IPS DF 6.9 (cell line): ENCODE measurements at places on chromosomes 2 and 18.

DNA sequence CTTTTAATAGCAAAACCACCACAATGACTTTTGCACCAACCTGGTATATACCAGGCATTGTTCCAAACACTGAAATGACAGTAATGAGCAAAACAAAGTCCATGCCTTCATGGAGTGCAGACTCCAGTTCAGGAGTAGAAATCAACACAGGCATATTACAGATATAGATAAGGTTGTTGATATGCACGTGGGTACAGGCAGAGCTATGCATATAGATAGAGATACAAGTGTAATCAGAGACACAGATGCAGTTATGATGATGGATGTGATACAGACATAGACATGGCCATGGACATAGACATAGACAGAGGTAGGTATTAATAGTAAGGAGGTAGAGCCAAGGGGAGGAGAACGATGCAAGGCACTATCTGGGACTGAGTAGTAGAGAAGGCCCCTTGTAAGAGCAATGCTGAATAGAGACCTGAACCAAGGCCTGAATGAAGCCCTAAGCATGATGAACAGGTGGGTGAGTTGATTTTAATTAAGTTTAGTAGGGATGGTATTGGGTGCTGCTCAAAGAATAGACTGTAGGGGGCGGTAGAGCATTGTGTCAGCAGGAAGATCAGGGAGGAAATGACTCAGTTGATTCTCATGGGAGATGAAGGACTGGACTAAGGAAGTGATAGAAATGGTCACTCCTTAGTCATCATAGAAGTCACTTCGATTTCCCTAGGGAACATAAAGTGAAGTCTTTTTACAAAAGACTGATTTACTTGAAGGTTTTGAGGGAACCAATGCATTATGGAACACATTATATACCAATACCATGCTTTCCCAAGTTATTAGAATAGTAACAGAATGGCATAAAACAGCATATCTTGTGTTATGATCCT is 39.4 kb downstream of the CMPK2 start:
- no peaks in the 10 kb centered on the region for H3K4me1 ChIP-seq
- DNase-seq, result no peak
- H3K27ac ChIP-seq, result no peak overlapping the region
- H3K4me3 ChIP-seq, result no peak overlapping the region
- no peaks in the 10 kb centered on the region for H3K27me3 ChIP-seq

GRCh38 chr2:75087736-75088135 is 111.6 kb downstream of the TACR1 start:
- no peaks in the 10 kb centered on the region for H3K27me3 ChIP-seq
- no peak for DNase-seq
- no peaks in the 10 kb centered on the region; the same call in 1 of the 2 replicates for H3K4me1 ChIP-seq
- H3K4me3 ChIP-seq, result no peak overlapping the region
- no peak overlapping the region for H3K27ac ChIP-seq
- H3K36me3 ChIP-seq, result no peaks in the 10 kb centered on the region

DNA sequence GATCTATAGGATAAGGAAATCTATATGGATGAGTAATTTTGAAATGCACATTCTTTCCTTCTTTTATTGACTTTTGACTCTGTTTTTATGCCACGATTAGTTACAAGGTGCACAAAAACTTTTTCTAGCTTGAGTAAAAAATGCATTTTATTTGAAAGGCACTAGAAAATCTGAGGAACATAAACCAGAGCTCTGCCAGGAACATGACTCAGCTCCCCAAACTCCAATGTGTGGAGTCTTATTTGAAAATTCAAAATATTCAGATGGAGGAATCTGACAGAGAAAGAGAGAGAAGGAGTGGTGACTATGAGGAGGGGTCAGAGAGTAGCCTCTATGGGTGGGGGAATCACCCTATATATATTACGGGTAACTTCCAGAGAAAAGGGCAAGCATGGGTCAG is 231.0 kb downstream of the DCC start:
- H3K27ac ChIP-seq, result no peak overlapping the region
- H3K4me3 ChIP-seq, result no peak overlapping the region
- DNase-seq, result no peak
- H3K36me3 ChIP-seq, result no peaks in the 10 kb centered on the region
- H3K27me3 ChIP-seq, result no peaks in the 10 kb centered on the region

DNA sequence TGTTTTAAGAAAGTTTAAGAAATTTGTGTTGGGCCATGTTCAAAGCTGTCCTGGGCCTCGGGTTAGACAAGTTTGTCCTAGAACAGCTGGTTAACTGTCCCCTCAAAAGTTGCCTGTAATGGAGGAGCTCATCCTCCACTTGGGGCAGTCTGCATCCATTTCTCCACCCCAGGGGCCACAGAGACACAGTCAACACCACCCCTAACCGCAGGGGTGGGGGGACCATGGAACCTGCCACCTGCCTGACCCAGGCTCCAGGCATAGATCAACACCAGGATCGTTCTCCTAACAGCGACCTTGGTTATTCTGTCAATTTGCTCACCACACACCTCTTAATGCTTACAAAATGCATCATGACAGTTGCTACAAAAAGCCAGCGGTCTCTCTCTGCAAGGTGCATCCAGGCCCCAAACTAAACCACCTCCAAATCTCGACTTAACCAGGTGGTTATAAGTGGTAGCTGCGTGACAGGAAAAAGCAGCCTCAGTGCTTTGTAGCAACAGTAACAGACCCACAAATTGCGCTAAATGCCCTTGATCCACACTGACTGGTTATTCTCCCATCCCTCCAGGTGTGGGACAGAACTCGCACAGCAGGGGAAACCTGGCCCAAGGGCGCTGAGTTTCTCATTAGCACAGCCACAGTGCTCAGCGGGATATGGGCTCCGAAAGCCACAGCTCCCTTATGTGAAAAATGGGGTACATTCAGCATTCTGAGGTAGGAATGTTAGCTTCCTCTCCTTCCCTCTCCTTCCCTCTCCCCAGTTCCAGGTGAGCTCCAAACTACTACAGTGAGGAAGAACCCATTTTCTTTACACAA is 48.0 kb downstream of the HDLBP start:
- no peak overlapping the region for H3K4me3 ChIP-seq
- H3K27me3 ChIP-seq, result no peaks in the 10 kb centered on the region

DNA sequence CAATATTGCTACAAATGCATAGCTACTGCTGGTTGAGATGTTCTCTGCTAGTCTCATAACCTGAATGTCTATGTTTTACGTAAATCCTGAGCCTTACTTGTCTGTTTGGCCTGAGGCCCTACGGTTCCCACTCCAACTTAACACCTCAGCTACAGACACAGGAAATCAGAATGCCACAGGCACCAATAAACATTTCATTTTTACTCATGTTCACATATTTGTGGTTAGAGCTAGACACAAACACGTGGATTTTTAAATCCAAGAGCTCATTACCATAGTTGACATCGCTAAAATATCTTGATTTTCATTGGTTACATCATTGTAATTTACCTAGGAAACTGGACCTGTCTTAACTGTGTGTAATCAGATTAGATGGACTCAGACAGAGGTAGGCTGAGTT is 263.8 kb upstream of the CDH19 start:
- no peak overlapping the region for H3K27ac ChIP-seq
- no peaks in the 10 kb centered on the region for H3K36me3 ChIP-seq
- no peaks in the 10 kb centered on the region for H3K27me3 ChIP-seq
- no peaks in the 10 kb centered on the region for H3K4me1 ChIP-seq

DNA sequence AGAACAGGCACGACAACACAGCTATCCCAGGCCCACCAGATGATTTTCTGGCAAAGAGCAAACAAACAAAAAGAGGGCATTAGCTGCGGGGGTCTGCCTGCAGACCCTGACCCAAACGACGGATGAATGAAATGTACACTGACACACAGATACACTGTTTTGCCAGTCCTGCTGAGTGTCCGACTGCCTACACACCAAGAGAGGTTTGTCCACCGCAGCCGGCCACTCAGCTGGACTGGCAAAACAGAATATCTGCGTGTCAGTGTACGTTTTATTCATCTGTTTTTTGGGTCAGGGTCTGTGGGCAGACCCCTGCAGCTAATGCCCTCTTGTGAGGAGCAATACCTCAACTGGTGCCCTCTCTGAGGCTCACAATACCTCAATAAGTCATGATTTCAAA is 10.7 kb upstream of the SH3RF3 start:
- H3K27me3 ChIP-seq, result no peaks in the 10 kb centered on the region
- H3K36me3 ChIP-seq, result no peaks in the 10 kb centered on the region
- no peaks in the 10 kb centered on the region for H3K4me1 ChIP-seq
- no peak overlapping the region for H3K4me3 ChIP-seq
- H3K27ac ChIP-seq, result no peak overlapping the region

DNA sequence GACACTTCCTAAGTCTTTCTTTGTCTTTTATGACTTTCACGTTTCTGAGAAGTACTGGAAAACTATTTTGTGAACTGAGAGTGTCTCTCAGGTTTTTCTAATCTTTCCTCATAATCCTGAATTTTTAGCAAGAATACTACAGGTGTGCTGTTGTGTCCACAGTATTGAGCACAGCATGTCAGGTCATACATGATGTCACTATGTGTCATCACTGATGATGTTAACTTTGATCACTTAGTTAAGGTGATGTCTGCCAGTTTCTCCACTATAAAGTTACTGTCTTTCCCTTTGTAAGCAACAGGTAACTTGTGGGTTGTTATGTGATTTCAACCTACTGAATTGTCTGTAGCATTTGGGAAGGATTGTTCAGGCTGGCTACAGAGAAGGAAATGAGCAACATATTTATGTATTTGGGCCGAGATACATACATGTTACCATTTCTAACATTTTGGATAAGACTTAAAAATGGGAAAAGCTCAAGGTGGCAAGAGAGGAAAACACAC is 11.1 kb downstream of the MATN3 start:
- H3K4me3 ChIP-seq, result no peak overlapping the region
- no peaks in the 10 kb centered on the region for H3K36me3 ChIP-seq
- H3K27ac ChIP-seq, result no peak overlapping the region
- no peak for DNase-seq

- no peak overlapping the region for H3K4me3 ChIP-seq
- DNase-seq, result peak; percentile 18
- H3K36me3 ChIP-seq, result no peaks in the 10 kb centered on the region
Observed at GRCh38 chr2:119008108-119008507, 66.1 kb downstream of the MARCO start.

- no peak for DNase-seq
- no peaks in the 10 kb centered on the region for H3K36me3 ChIP-seq
- H3K27me3 ChIP-seq, result no peaks in the 10 kb centered on the region
- no peak overlapping the region for H3K4me3 ChIP-seq
- H3K4me1 ChIP-seq, result no peaks in the 10 kb centered on the region
- no peak overlapping the region for H3K27ac ChIP-seq
Observed at GRCh38 chr2:161436411-161436810, 20.3 kb downstream of the TBR1 start.

GRCh38 chr2:82411071-82411470 is 2048.0 kb downstream of the SUCLG1 start:
- no peaks in the 10 kb centered on the region for H3K36me3 ChIP-seq
- no peak overlapping the region for H3K27ac ChIP-seq
- DNase-seq, result no peak
- no peak overlapping the region for H3K4me3 ChIP-seq

GRCh38 chr2:57296795-57297517 is 749.6 kb upstream of the VRK2 start:
- H3K4me1 ChIP-seq, result no peaks in the 10 kb centered on the region
- H3K4me3 ChIP-seq, result no peak overlapping the region

- H3K27me3 ChIP-seq, result no peaks in the 10 kb centered on the region
- peaks cover 9% of the 10 kb centered on the region; the same call in 1 of the 2 replicates for H3K4me1 ChIP-seq
- H3K27ac ChIP-seq, result no peak overlapping the region
- DNase-seq, result no peak
- H3K36me3 ChIP-seq, result no peaks in the 10 kb centered on the region
- H3K4me3 ChIP-seq, result no peak overlapping the region
Observed at GRCh38 chr18:48993586-48993985, 42.8 kb upstream of the SMAD7 start.

DNA sequence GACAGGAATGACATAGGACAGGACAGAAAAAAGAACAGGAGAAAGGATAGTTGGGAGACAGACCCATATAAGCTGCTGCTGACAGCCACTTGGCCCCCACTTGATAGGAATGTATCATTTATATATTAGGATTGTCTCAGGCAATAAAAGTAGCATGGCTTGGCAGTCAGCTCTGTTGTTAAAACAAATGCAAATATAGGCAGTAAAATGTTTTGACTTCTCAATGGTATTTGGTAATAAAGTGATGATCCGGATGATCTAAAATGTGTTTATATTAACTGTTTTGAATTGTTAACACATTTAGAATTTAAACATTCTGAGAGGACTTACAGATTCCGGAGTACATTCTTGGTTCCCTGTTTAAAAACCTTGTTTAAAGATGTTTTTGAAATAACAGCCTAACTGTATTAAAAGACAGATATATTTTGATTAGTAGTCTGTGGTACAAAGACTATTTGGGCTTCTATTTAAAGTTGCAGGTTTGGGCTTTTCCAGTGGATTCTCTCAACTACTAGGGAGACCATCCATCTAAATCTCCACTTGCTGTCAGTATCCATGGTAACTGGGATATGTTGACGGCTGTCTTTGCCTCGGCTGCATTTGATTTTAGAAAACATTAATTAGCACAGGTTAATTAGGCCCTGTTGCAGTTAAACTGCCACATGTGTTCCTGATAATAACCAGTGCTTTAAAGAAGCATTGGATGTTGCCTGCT is 147.6 kb downstream of the ESCO1 start:
- H3K36me3 ChIP-seq, result no peaks in the 10 kb centered on the region
- no peak overlapping the region for H3K27ac ChIP-seq
- no peaks in the 10 kb centered on the region for H3K4me1 ChIP-seq
- no peak for DNase-seq

GRCh38 chr2:142875652-142876051 is 1.8 kb upstream of the KYNU start:
- no peaks in the 10 kb centered on the region for H3K36me3 ChIP-seq
- no peak overlapping the region for H3K27ac ChIP-seq
- H3K27me3 ChIP-seq, result no peaks in the 10 kb centered on the region
- no peak overlapping the region for H3K4me3 ChIP-seq

DNA sequence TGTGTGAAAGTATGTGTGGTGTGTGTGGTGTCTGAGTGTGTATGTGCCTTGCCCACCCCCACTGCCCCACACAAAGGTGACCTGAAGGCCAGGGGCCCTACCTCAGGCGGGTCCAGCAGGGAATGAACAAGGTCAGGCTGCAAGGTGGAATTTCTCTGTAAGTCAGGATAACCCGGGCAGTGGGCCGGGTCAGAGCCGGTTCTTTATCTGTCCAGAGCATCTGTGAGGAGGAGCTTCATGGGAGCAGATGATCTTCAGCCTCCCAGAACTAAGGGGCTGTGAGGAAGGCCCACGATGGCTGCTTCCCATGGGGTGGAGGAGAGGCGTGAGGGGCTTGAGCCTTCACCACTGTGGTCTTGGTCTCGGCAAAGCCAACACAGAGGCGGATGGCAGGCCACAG is 150.3 kb downstream of the TFCP2L1 start:
- no peaks in the 10 kb centered on the region; the same call in 1 of the 2 replicates for H3K36me3 ChIP-seq
- H3K27ac ChIP-seq, result no peak overlapping the region
- peaks cover 9% of the 10 kb centered on the region for H3K4me1 ChIP-seq
- H3K4me3 ChIP-seq, result no peak overlapping the region

- no peak for DNase-seq
- no peak overlapping the region for H3K27ac ChIP-seq
- no peaks in the 10 kb centered on the region; the same call in 1 of the 2 replicates for H3K27me3 ChIP-seq
- H3K36me3 ChIP-seq, result no peaks in the 10 kb centered on the region
- H3K4me1 ChIP-seq, result no peaks in the 10 kb centered on the region
- H3K4me3 ChIP-seq, result no peak overlapping the region
Observed at GRCh38 chr2:18784245-18784644, 194.9 kb upstream of the NT5C1B start.
